WTC11 (cell line): ENCODE measurements at places on chromosomes 5 and 9. TPM values are rescaled to one million over a fixed set of nuclear protein-coding genes. Genes with fewer than 3 reads are reported as not detected.

DNA sequence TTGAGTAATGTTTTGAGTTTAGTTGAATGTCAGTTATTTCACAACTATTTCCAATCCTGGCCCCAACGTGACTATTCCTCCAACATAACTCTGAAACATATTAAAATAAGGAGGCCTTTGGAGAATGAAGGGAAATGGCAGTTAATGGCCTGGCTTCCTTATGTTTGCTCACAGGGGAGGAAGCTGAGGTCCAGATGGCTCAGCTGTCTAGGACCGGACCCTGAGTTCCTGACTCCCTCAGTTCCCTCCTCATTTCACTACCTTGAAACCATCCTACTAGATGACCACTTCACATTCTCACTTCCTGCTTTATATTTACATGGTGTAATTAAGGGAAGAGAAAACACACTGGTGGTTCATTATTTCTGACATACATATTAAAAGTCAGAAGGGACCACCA, 6.6 kb downstream of the OTULINL start:
- H3K36me3 ChIP-seq: peaks cover 23% of the 10 kb centered on the region
- DNase-seq: no peak
- H3K27ac ChIP-seq: no peak overlapping the region
- H3K27me3 ChIP-seq: peaks cover 13% of the 10 kb centered on the region
- no peaks in the 10 kb centered on the region for H3K4me1 ChIP-seq

- H3K4me3 ChIP-seq: peak overlapping the region; percentile 77
- no peaks in the 10 kb centered on the region for H3K36me3 ChIP-seq
- DNase-seq: peak; percentile 45
- H3K27ac ChIP-seq: no peak overlapping the region
- H3K27me3 ChIP-seq: peaks cover 22% of the 10 kb centered on the region
These were observed 1.7 kb downstream of the PPARGC1B start for GRCh38 chr5:149731617-149732323.

DNA sequence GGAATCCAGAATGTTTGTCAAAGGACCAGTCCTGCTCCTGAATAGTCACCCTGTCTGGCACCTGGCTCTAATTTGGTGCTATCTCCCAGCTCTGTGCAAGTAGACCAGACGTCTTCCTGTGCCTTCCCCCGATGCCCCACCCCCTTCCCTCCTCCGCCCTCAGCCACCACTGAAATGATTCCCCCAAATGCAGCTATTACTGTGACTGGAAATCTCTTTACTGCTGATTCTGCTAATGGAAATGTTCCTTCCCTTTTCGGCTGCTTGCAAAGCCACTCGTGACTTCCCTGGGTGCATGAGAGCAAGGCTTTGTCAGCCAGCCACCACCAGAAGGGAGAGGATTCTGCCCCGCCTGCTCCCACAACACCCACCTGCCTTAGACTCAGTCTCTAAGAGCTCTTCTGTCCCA, 11.4 kb downstream of the ASTN2 start:
- 0 out of 2 replicates have a peak overlapping the region, but pooled peaks have one; percentile 71 for H3K27ac ChIP-seq
- peaks cover 68% of the 10 kb centered on the region for H3K4me1 ChIP-seq
- no peaks in the 10 kb centered on the region for H3K36me3 ChIP-seq
- peak overlapping the region; percentile 47 for H3K4me3 ChIP-seq

GRCh38 chr5:180618829-180619562, 27.7 kb upstream of the SCGB3A1 start:
- H3K27ac ChIP-seq: no peak overlapping the region
- peaks cover 16% of the 10 kb centered on the region for H3K27me3 ChIP-seq
- no peaks in the 10 kb centered on the region for H3K36me3 ChIP-seq
- DNase-seq: peak; percentile 76

- DNase-seq: peak; percentile 13
- no peaks in the 10 kb centered on the region for H3K36me3 ChIP-seq
- H3K4me3 ChIP-seq: no peak overlapping the region
- H3K4me1 ChIP-seq: peaks cover 2% of the 10 kb centered on the region; the same call in 1 of the 2 replicates
These were observed 51.1 kb downstream of the AHRR start for GRCh38 chr5:372556-372995.

- H3K36me3 ChIP-seq: no peaks in the 10 kb centered on the region
- H3K4me1 ChIP-seq: peaks cover 23% of the 10 kb centered on the region
- DNase-seq: no peak
- H3K27ac ChIP-seq: no peak overlapping the region
These were observed 126.2 kb upstream of the VLDLR start for GRCh38 chr9:2495221-2496005.

GRCh38 chr5:103290846-103291245, 32.3 kb downstream of the MACIR start:
- H3K36me3 ChIP-seq: no peaks in the 10 kb centered on the region
- no peak for DNase-seq
- no peak overlapping the region for H3K4me3 ChIP-seq
- peaks cover 7% of the 10 kb centered on the region for H3K4me1 ChIP-seq
- H3K27me3 ChIP-seq: no peaks in the 10 kb centered on the region
- H3K27ac ChIP-seq: no peak overlapping the region

DNA sequence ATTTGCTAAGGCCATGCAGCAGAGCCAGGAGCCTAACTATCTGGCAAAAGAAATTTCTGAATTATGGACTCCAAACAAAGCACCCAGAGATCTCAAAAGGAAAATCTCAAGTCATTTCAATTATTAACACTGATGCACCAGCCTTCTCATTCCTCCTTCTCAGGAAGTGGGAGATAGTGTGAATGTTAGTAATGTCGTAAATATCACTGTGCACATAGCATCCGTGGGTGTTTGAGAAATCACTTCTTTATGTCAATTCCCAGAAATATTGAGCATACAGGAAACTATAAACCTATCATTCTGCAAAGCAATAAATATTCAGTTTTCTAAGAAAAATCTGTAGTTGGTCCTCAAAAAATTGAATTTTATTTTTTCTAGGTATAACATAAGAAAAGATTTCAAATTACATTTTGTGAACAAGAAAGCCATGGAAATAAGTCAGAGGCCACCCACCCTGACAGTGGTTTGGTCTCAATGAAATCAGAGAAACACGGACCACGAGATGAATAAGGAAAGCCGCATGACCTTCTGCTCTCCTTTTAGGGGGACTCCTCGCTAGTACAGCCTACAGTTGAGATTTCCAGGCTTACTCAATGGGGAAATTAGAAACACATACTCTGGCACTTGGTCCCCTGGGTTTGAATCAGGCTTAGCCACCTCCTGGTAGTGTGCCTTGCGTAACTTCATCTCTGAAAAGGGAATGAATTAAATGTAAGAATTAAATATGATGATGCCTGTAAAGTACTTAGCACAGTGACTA, 120.6 kb downstream of the DIRAS2 start:
- H3K4me1 ChIP-seq: peaks cover 15% of the 10 kb centered on the region
- no peak overlapping the region for H3K4me3 ChIP-seq
- no peaks in the 10 kb centered on the region for H3K27me3 ChIP-seq
- no peaks in the 10 kb centered on the region for H3K36me3 ChIP-seq
- no peak overlapping the region for H3K27ac ChIP-seq
- DNase-seq: no peak

DNA sequence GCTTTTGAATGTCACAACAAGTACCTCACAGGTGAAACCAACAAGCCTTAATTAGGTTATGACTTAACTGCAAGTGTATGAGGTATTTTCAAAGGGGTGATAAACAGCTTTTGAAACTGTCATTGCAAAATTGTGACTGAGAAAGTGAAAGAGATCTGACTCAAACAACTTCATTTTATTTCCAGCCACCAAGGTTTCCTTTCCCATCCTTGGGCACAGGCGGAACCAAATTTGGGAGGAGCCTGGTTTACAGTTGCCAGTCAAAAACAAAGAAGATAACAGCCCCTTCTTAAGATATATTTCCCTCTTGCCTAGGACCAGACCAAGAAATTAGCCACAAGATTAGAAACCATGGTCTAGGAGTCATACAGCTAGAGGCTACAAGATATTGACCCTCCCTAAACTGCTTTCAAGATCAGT, 417.1 kb downstream of the CSNK1G3 start:
- H3K27me3 ChIP-seq: no peaks in the 10 kb centered on the region
- peaks cover 4% of the 10 kb centered on the region for H3K36me3 ChIP-seq
- H3K27ac ChIP-seq: no peak overlapping the region
- no peak for DNase-seq

- H3K27me3 ChIP-seq: no peaks in the 10 kb centered on the region
- no peak overlapping the region for H3K4me3 ChIP-seq
- no peaks in the 10 kb centered on the region for H3K4me1 ChIP-seq
- H3K27ac ChIP-seq: no peak overlapping the region
- no peak for DNase-seq
- H3K36me3 ChIP-seq: no peaks in the 10 kb centered on the region
These were observed 36.5 kb downstream of the FOXI1 start for GRCh38 chr5:170142196-170142595.

DNA sequence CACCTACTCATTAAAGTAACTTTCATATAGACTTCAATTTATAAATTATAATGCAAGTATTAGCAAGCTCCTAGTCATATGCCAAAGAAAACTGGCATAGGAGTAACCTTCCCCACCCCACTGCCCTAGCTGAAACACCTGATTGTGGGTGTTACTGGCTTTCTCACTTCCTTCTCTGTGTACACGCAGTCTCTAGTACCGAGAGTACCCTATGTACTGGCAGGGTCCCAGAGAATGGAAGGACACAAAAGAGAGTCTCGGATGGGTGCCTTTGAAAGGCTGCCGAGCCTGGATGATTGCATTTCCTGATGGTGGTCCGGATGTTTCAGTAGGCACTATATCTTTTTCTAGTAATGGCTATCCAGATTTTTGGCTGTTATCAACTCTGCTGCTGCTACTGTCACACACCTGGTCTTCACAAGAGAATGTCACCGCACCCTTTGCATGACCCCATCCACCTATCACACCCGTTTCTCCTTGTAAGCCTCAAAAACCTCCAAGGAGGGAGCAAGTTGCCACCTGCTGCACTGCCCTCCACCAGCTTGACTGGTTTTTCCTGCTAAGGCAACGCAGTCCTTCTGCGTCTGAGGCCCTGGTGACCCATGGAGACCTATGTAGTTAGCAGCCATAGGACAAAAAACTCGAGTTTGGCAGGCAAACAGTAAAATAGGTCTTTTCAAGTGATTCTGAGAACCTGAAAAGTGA, 53.8 kb upstream of the CLINT1 start:
- H3K4me3 ChIP-seq: no peak overlapping the region
- no peaks in the 10 kb centered on the region for H3K36me3 ChIP-seq
- no peaks in the 10 kb centered on the region for H3K27me3 ChIP-seq
- no peak overlapping the region for H3K27ac ChIP-seq

The THOC3 gene
- 119 to 125 TPM (median 124 TPM) in 3 replicates for total RNA-seq

The IFNB1 gene
- total RNA-seq: not detected in 3 replicates

The STKLD1 gene
- total RNA-seq: 0.94 to 1.6 TPM (median 0.98 TPM) in 3 replicates

The GGTA1 gene
- not detected in 3 replicates for total RNA-seq

The PTGER4 gene
- 0.92 to 3.1 TPM (median 0.96 TPM) in 3 replicates for total RNA-seq

The DAB2IP gene
- 35.0 to 52.6 TPM (median 35.7 TPM) in 3 replicates for total RNA-seq

The RNF130 gene
- 56.2 to 61.0 TPM (median 58.5 TPM) in 3 replicates for total RNA-seq

The SVEP1 gene
- 0.39 to 0.74 TPM (median 0.48 TPM) in 3 replicates for total RNA-seq

The SGCD gene
- total RNA-seq: 0.07 to 0.33 TPM (median 0.32 TPM) in 3 replicates

The ENTREP1 gene
- 18.7 to 22.4 TPM (median 21.1 TPM) in 3 replicates for total RNA-seq

The IL17B gene
- total RNA-seq: not detected in 3 replicates
